ENCODE measurements at places on chromosomes 5 and 9.

DNA sequence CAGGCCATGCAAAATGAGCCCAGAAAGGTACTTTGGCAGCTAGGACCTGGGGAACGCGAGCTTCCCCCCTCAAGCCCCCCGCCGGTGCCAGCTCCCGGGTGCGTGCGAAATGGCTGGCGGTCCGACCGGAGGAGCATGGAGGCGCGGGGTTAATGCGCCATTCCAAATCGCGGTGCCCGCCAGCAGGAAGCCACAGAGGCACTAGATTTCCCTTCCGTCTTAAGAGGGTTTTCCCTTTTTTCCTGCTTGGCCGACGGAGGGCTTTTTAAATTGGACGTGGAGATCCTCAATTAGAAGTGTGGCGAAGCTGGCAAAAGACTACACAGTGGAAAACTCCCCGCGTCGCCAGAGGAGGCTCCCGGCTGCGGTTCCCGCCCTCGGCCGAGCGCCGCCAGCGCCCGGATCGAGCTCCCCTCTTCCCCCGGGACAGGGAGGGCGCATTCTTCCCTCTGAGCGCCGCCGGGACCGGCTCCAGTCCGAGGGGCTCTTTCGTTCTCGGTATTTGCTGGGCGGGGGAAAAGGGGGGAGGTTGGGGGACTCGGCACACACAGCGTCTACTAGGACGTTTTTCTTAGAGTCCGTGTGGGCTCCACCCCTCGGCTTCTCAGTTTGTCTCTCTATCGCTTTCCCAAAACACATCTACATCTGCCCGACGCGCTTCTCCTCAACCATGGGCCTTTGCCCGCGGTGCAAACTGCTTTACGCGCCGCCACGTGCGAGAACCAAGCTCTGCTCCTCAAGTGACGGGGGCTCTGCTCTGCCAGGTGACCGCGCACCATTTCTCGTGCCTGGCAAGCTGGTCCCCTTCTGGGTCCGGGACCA lies 3.0 kb downstream of the GDNF start:
- no peak for DNase-seq

DNA sequence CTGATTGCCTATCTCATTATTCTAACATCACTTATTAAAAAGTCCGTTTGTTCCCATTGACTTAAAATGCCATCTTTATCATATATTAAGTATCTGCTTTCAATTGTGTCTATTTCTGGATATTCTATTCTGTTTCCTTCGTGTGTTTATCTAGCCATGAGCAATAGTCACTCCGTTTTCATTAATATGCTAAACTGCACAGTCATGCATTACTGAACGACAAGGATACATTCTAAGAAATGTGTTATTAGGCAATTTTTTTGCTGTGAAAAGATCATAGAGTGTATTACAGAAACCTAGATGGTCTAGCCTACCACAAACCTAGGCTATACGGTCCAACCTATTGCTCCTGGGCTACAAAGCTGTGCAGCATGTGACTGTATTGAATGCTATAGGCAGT lies 482.9 kb downstream of the IRX1 start:
- DNase-seq: no peak

DNA sequence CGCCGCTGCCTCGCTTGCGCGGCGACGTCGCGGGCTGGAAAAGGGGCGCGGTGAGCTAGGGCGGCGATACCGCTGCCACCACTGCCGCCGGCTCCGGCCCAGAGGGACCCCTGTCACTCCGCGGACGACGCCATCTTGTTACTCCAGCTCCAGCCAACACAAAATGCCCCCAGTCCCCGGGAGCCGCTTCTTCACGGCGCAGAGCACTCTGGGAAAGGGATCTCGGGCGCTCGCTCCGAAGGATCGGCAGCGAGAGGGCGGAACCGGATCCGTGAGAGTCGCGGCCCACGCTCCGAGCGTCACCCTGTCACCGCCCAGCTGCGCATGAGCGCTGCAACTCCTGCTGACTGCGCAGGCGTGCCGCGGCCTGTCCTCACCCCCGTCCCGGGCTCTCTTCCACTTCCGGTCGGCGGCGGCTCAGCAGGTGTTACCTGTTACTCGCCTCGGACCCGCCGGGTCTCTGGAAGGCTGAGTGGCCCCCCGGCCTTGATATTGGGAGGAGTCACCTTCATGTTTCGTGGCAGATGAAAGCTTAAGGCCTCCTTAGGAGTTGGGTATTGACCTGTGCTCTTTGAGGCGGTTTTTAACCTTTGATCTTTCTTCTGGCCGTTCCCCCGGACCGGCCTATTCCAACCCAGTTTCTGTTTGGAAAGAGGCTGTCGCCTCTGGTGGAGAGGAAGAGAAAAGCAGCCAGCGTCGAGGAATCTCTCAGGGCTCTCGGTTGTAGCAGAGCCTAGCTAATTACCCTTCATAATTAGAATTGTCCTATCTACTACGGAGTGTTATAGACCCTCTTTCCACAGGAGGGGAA lies at the start of gene CSNK1A1:
TSS of gene CSNK1A1 (minus strand) at position 213 of the 811 bp plus-strand sequence. CDS start 475 bp downstream, outside the sequence.
- peak; percentile 99 for DNase-seq

GRCh38 chr9:126974594-126974993 lies 60.0 kb downstream of the RALGPS1 start:
- DNase-seq: no peak

GRCh38 chr9:114732823-114733222 lies 50.8 kb upstream of the TEX48 start:
- DNase-seq: no peak

DNA sequence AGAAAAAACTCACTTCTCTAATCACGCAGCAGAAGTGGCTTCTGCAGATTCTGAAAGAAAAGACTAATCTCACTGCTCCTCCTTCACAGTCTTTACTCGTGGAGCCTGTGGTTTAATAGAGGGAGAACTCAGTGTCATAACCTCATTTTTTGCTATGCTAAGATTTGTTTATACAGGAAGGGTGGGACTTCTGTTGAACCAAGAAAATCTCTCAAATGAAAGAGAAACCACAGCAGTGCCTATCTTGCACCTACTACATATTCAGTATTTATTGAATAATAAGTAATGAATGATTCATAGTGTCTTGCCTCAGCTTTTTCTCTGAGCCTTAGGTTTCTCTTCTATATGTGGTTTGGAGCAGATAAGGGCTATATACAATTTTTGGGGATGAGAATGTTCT lies 136.1 kb upstream of the DMAC1 start:
- peak; percentile 2 for DNase-seq

DNA sequence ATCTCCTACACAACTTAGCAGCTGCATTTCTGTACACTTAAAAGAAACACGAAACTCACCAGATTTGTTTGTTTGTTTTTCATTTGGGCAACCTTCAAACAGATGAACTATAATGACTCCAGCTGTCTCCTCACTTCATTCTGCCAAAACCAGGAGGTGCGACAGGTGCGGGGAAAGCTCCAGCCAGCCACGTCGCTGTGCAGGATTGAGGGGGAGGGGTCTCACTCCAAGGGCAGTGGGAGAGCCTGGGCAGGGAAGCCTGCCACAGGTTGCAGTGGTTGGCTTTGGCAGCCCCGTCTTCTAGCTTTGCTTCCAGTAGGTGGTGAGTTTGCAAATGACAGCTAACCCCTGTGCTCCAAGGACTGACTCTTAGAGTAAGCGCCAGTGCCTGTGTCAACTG lies 215.8 kb downstream of the CEMIP2 start:
- DNase-seq: no peak

DNA sequence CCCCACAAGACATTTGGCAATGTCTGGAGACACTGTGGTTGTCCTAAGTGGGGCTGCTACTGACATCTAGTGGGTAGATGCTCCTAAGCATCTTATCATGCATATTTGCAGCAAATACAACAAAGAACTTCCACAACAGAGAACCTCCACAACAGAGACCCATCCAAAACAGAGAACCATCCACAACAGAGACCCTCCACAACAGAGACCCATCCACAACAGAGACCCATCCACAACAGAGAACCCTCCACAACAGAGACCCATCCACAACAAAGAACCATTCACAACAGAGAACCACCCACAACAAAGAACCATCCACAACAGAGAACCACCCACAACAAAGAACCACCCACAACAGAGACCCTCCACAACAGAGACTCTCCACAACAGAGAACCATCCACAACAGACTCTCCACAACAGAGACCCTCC lies 32.8 kb downstream of the ARPC5L start:
- DNase-seq: peak; percentile 83

DNA sequence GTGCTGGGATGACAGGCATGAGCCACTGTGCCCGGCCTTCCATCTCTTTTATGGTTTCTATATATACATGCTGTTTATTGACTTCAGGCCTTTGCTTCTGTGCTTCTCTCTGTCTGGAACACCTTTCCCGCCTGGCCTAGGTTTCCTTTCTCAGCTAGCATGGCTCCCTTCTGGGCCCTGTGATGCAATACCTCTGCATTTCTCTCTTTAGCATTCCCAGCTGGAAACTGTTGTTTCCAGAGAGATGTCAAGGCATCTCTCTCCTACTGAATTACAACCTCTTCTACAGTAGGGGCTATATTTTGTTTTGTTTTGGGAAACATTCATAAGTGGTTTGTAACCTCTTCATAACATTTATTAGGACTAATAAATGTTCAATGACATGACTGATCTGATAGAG lies 57.1 kb downstream of the RPS23 start:
- DNase-seq: no peak

DNA sequence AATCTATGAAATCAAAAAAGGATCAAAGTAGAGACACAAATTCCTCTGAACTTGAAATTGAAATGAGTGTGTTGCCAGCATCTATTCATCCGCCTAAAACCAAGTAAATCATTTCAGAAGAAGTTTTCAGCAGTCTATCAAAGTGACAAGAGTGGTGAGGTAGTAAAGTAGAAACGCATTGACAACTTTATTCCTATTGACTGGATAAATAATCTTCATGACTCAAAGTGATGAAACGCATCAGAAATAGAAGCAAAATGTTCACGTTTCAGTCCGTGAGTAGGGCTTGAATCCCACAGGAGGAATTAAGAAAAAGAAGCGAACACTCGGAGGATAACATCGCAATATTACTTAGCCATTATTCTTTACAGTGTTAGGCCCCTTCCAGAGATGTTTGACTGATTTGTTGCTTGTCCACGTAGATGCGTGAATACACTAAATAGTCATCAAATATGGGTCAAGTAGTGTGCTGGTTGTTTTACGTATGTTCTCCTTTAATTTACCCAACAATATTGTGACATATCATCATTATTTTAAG lies 314.4 kb downstream of the PLK2 start:
- DNase-seq: no peak

DNA sequence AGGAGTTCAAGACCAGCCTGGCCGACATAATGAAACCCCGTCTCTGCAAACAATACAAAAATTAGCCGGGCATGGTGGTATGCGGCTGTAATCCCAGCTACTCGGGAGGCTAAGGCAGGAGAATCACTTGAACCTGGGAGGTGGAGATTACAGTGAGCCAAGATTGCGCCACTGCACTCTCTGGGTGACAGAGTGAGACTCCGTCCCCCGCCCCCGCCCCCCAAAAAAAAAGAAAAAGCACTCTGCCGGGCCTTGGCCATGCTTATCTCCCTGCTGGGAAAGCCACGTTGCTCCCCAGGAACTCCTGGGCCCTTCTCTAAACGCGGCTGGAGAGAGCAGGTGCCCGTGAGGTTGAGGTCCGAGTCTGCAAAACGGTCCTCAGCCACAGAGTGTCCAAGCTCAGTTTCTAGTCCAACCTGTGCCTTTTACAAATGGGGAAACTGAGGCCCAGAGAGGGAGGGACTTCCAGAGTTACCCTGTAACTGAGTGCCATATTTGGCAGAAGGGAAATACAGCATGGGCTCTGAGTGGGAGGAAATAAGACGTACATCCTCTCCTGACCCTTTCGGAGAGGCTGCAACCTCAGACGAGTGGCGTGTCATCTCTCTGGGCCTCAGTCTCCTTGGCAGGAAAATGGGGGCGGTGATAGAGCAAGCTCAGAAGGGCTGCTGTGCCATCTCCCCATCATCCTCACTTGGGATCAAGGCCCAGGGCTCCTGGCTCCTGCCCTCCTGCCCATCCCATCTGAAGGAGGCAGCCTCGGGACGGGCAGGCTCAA lies 6.6 kb upstream of the PHYHD1 start:
- no peak for DNase-seq

GRCh38 chr5:120463991-120464626 lies at the start of gene PRR16:
PRR16 (plus strand) TSS chr5:120464300.
- peak; percentile 75 for DNase-seq

DNA sequence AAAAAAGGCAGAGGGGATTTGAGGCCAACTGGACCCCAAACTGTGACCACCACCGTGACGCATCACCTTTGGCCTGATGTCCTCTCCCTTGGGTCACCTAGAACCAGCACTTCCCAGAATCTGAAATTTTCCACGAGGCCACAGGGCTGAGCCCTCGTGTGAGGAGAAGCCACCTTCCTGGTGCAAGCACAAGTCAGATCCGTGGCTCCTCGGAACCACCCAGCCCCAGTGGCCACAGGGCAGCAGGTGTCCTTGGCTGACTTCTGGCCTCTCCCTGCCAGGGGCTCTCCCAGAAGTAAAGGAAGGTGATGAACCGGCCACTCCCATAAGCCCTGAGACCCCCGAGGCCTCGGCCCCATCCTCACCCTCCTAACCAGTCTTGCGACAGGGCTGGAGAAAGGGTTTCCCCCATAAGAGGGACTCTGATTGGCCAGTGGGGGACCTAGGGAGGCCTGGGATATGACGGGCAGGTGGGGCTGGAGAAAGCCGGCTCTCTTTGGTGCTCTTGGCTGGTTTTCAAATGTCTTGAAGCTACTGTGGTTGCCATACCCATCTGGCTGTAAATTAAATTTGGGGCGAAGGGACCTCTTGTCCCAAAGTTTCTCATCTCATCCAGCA lies 20.9 kb upstream of the HMCN2 start:
- no peak for DNase-seq

GRCh38 chr5:128101676-128102075 lies 18.1 kb downstream of the SLC12A2 start:
- DNase-seq: no peak

DNA sequence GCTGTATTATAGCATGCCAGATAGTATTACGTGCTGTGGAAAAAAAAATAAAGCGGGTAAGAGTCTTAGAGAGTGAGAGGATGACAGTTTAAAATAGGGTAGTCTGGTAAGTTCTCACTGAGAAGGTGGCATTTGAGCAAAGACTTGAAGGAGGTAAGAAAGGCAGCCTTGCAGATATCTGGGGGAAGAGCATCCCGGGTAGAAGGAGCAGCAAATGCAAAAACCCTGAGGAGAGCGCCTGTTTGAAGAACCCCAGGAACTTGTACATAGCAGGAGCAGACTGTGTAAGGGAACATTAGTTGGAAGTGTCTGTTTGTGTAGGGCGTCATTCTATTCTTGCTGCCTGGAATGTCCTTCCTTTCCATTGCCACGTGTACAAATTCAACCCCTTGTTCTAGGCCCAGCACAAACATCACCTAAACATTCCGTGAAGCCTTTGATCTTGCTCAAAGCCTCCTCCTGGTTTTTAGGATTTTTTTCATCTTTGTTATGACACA lies 2.6 kb downstream of the AP3S1 start:
- DNase-seq: no peak

- DNase-seq: no peak
Observed at GRCh38 chr9:126606483-126606870, 7.3 kb upstream of the LMX1B start.

DNA sequence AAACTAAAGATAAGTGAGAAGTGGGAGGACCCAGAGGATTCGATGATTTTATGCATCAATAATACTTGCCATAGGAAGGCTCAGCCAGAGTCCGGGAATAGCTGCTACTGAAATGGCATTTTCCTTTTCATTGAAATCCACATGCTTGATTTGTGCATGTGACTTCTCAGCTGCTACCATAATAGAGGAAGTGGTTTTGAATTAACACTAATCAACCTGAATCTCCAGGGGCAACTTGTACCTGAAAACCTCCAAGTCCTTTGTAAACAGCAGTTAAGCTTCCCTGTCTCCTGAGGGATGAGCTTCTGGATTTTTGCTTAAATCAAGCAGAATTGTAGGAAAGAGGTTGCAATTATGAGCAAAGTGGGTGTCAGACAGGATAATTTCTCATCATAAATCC lies 124.9 kb downstream of the PPP2R2B start:
- peak; percentile 62 for DNase-seq

Measured in hematopoietic multipotent progenitor cell (in vitro differentiated cells).